NCI-H2107 (cell line): ENCODE measurements at places on chromosomes 5 and 9.

GRCh38 chr9:92589923-92590322, 54.1 kb upstream of the ECM2 start:
- DNase-seq: no peak

GRCh38 chr9:109011231-109011671, 2.0 kb downstream of the CTNNAL1 start:
- DNase-seq: no peak

- DNase-seq: no peak
Measured at GRCh38 chr5:10264604-10265003, 14.5 kb downstream of the CCT5 start.

DNA sequence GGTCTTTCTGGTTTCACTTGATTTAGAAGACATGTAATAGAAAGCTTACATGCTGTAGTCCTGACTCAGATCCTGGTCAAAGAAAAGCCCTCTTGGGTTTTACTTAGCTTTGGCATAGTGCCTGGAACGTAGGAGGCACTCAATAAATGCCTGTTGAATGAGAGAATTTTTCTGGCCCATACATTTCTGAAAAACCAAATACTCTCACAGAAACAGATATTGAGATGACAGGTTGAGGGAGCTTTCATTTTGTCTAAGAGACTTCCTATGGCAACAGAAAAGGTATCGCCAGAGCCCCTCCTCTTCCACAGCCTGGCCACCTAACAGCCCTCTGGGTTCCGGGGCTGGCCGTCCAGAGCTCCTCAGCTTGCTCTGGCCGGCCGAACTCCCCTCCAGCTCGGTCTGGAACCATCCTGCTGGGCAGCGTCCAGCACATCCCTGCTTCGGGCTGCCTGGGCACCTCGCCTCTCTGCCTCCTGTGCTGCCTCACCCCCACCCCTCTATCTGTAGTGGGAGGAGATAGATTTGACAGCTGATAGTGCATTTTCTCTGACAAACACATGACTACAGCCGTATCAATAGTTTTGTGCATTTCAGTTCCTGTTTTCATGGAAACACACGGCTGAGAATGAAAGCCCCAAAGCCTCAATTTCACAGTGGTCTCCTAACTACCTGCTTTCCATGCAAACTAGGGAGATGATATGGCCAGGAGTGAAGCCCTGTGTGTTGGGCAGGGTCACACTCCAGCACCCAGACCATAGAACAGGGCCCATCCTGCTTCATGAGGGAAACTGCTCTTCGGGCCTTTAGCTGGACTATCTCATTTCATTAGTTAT, 1.1 kb downstream of the IL4 start:
- DNase-seq: no peak

DNA sequence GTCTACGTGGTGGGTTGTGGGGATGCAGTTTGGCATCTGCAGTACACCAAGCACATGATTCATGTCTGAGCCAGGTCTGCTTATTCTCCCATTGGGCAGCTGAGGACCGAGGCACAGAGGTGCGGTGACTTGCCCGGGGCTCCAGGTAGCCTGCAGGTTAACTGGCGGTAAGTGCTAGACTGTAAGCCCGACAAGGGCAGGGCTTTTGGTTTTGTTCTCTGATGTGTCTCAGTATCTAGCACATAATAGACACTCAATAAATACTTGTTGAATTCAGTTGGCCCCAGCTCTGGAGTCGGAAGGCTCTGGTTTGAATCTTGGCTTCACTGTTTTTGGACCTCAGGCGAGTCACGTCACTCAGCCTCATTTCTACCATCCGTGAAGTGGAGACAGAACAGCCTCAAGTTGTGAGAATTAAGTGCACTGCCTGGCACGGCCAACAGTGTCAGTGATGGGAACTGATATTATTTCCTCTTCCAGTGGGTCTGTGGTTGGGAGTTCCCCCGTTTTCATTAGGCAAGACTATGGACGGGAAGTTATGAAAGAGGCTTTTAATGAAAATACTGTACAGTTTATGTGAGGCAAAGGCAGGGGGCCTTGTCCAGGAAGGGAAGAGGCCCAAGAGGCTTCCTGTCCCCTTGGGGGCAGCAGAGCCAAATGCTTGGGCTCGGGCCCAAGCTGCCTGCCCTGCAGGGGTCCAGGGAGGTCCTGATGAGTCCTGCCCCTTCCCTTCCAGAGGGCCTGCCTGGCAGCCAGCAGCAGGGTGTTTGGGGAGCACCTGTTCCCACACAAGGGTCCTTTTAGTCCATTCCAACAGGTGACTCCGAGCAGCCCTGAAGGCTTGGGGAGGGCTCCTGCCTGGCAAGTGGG, 3.3 kb downstream of the PRELID1 start:
- no peak for DNase-seq

- no peak for DNase-seq
Measured at GRCh38 chr5:39760385-39761198, 335.8 kb upstream of the DAB2 start.
